CD8-positive, alpha-beta memory T cell (primary cell): ENCODE measurements at places on chromosomes 5 and 9. TPM values are rescaled to one million over a fixed set of nuclear protein-coding genes. Genes with fewer than 3 reads are reported as not detected.

GFI1B gene
- total RNA-seq = not detected

DNA sequence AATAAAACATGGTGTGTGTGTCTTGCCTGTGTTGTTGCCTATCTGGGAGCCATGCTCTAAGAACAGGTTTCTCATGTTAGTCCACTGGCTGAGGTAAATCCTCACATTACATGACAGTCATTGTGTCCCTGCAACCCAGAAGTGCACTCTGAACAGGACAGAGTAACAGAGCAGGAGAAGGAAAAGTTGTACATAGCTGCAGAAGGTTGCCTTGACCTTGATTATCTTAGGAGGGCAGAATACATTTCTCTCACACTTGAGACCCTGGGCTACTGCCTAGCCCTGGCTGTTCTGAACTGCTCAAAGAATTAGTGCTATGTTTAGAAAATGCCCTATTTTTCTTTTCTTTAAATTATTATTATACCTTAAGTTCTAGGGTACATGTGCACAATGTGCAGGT, 16.9 kb downstream of the ZNF189 start:
- DNase-seq = no peak
- no peaks in the 10 kb centered on the region for H3K36me3 ChIP-seq
- no peaks in the 10 kb centered on the region for H3K27me3 ChIP-seq
- no peaks in the 10 kb centered on the region for H3K4me1 ChIP-seq

PDE6A gene
- not detected for total RNA-seq

- H3K4me1 ChIP-seq = no peaks in the 10 kb centered on the region
- no peaks in the 10 kb centered on the region for H3K36me3 ChIP-seq
- H3K27ac ChIP-seq = no peak overlapping the region
- H3K27me3 ChIP-seq = no peaks in the 10 kb centered on the region
- no peak for DNase-seq
Measured at GRCh38 chr9:87545858-87546257, 48.2 kb downstream of the DAPK1 start.

GRCh38 chr9:79555474-79556089, 16.2 kb upstream of the TLE4 start:
- H3K4me3 ChIP-seq = no peak overlapping the region
- no peaks in the 10 kb centered on the region for H3K27me3 ChIP-seq
- DNase-seq = no peak
- no peaks in the 10 kb centered on the region for H3K4me1 ChIP-seq

- H3K27me3 ChIP-seq = no peaks in the 10 kb centered on the region
- no peaks in the 10 kb centered on the region for H3K36me3 ChIP-seq
- no peaks in the 10 kb centered on the region for H3K4me1 ChIP-seq
- H3K27ac ChIP-seq = no peak overlapping the region
- no peak overlapping the region for H3K4me3 ChIP-seq
Measured at GRCh38 chr9:16475996-16476395, 394.5 kb downstream of the BNC2 start.

DNA sequence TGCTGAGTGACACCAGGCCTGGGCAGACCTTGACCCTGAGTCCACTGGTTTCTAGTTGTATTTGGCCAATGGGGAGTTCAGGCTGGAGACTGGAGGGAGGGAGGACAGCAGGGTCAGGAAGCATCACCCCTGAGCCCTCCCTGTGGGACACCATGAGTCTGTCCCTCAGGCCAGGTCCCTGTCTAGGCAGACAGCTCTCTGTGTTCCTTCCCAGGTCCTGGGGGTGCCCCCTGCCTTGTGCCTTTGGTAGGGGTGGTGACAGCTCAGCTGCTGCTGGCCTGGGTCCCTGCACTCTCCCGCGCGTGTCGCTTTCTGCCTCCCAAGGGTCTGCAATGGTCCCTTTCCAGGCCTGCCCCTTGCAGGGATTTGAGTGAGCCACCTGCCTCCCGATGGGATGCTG, 125.5 kb downstream of the OLFM1 start:
- peaks cover 5% of the 10 kb centered on the region for H3K27me3 ChIP-seq
- H3K27ac ChIP-seq = no peak overlapping the region
- H3K4me1 ChIP-seq = no peaks in the 10 kb centered on the region
- no peak for DNase-seq

NR5A1 gene
- not detected for total RNA-seq

REEP2 gene
- 6.6 TPM for total RNA-seq

- H3K27me3 ChIP-seq = no peaks in the 10 kb centered on the region
- no peak for DNase-seq
Measured at GRCh38 chr9:12774861-12775678, at the start of gene LURAP1L. TSS of gene LURAP1L (plus strand) at chr9:12775020. CDS start at chr9:12775716, 696 bp downstream.

- no peaks in the 10 kb centered on the region for H3K4me1 ChIP-seq
- no peak overlapping the region for H3K4me3 ChIP-seq
- no peak overlapping the region for H3K27ac ChIP-seq
- no peaks in the 10 kb centered on the region for H3K27me3 ChIP-seq
Measured at GRCh38 chr9:76592974-76593347, 134.0 kb downstream of the GCNT1 start.

GRCh38 chr5:65204966-65205365, 276.8 kb downstream of the ADAMTS6 start:
- H3K4me3 ChIP-seq = no peak overlapping the region
- H3K4me1 ChIP-seq = no peaks in the 10 kb centered on the region
- H3K27me3 ChIP-seq = no peaks in the 10 kb centered on the region
- no peak for DNase-seq
